ENCODE measurements at places on chromosomes 12 and 14.
A peak's percentile ranks its signal among the peaks of the same experiment; 100 is the strongest.

DNA sequence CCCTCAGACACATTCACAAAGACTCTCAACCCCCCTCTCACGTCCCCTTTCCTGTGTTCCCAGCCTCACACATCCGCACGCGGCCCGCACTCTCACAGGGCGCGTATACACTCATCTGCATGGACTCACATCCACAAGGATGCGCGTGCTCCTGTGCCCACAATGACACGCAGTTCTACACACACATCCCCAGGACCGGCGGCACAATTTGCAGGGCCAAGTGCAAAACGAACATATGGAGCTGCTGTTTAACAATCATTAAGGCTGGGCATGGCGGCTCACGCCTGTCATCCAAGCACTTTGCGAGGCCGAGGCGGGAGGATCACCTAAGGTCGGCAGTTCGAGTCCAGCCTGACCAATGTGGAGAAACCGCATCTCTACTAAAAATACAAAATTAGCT, 36.4 kb upstream of the EML1 start:
- DNase-seq = no peak

DNA sequence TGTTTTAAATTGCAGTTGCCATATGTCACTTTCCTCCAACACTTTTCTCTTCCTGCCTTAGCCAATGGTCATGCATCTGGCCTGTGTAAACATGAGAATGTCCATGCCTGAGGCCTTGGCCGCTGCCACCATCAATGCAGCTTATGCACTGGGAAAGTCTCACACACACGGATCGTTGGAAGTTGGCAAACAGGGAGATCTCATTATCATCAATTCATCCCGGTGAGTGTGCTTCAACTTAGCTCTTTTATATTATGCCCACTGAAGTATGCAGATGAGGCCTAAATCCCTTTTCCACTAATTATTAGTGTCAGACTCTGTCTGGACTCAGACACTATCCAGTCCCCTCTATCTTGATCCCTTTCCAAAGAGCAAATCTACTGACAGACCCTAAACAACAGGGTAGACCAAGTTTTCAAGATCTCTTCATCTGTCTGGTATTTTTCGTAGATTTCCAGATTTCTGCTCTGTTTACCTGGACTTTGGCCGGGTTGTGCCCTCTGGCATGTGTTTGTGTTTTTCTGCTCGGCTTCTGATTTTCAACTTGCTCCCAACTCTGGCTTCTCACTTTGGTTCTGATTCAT, 23.2 kb downstream of the AMDHD1 start:
- DNase-seq = peak; percentile 78

DNA sequence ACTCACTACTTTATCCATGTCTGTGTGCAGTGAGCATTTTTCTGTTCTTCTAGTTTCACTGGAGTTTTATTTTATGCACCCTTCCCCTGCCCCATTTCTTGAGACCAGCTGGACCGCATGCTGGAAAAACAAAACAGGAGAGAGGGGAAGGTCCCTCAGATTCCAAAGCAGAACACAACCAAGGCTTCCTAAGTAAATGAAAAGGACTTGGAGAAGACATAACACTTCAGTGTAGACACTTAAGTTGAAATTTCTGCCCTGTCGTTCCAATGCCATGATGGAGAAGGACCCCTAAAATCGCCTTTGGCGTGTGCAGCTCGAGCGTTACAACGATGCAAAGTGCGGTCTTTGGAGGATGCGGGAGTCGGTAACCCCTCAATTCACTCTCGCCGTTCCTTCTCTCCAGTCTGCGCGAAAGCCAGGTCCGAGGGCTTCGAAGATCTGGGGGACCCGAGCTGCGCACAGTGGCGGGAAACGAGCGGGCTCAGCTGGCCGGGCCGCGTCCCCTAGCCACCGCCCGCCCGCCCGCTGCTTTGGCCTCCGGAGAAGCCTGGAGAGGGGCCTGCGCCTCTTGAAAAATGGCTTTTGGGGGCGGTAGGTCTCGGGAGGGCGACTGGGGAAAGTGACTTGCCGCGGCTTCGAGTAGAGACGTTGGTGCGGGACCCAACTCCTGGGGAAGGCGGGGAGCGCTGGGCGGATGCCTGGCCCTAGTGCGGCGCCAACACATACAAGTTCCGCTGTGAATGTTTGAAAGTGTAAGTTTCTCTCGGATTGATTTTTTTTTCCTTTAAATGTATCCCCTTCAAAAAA, 11.2 kb upstream of the HOXC13 start:
- DNase-seq = no peak

DNA sequence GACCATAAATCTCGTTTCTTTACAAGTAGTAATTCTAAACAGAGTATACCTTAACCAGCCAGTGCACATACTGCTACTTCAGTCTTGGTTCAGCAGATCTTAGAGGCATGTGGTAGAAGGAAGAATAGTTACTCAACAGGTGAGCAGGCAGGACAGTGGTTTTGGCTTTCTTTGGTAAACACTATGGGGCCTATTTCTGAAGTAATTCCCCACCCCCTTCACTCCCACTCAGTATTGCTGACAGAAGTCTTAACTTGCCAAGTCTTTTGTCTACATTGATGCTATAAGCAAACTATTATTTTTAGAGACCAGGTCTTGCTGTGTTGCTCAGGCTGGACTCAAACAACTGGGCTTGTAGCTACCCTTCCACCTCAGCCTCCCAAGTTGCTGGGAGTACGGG, 68.5 kb downstream of the FBXO34 start:
- DNase-seq = no peak

DNA sequence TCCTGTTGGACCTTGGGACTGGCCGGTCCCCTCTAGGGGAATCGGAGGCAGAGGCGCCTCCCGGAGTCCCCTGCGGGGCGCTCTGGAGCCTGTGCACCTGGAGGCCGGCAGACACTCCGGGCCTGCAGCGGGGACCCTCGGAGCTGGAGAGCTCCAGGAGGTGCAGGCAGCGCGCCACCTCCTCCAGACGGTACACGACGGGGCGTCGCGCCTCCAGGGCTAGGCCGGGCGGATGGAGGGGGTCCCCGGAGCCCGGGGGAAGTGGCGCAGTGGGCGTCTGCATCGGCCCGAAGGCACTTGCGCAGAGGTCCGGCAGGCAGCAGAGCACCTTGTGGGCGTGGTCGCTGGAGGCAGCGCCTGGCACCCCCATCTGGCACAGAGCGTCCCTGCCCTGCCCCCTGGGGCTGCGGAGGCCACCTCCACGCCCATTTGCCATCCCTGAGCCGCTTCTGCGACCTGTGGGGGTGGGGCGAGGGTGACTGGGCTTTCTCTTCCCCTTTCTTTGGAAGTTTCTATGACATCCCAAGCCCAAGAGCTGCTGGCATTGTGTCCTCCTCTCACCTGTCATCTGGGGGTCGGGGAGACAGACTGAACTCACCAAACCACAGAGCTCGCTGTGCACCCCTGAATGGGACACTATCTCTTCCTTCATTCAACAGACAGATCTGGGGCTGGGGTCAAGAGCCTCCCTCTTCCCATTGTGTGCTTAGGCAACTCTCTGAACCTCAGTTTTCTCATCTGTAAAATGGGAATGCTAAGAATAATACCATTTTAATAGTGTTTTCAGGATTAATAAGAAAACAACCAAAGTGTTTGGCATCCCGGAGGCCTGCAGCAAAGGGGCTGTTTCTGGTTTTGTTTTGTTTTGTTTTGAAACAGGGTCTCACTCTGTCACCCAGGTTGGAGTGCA, 37.5 kb upstream of the CORO1C start:
- peak; percentile 68 for DNase-seq

DNA sequence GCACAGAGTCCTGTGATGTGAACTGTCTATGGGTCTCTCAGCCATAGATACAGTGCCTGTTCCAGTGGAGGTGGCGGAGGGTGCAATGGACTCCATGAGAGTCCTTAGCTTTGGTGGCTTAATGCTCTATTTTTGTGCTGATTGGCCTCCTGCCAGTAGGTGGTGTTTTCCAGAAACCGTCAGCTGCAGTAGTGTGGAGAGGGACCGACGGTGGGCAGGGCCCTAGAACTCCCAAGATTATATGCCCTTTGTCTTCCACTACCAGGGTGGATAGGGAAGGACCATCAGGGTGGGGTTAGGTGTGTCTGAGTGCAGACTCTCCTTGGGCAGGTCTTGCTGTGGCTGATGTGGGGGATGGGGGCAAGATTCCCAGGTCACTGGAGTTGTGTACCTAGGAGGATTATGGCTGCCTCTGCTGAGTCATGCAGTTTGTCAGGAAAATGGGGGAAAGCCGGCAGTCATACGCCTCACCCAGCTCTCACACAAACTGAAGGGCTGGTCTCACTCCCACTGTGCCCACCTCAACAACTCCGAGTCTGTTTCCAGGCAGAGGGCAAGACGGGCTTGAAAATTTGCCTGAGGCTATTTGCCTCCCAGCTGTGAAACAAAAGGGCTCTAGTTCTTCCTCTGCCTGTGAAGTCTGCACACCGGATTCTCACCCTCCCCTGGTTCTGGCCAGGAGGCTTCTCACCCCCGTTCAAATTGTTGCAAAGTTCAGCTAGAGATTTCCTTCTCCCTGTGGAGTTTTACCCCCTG, 24.9 kb upstream of the ZDHHC17 start:
- no peak for DNase-seq

- no peak for DNase-seq
Measured at GRCh38 chr14:64717870-64718269, 13.6 kb downstream of the PLEKHG3 start.

- no peak for DNase-seq
Measured at GRCh38 chr14:102688290-102688689, 89.0 kb upstream of the TRAF3 start.

GRCh38 chr12:98635657-98636323, 8.8 kb downstream of the IKBIP start:
- no peak for DNase-seq

- peak; percentile 53 for DNase-seq
Measured at GRCh38 chr12:51960890-51961289, 9.4 kb downstream of the ACVR1B start.

DNA sequence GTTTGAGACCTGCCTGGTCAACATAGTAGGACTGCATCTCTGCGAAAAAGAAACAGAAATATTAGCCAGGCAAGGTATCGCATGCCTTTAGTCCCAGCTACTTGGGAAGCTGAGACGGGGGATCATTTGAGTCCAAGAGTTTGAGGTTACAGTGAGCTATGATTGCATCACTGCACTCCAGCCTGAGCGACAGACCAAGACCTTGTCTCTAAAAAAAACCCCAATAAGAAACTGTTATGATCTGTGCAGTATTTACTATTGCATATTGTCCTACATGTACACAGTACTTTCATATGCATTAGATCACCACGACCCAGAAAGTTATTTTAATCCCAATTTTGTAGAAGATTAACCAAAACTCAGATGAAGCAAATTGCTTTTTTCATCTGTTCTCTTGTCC, 187.5 kb downstream of the PCNX1 start:
- no peak for DNase-seq

GRCh38 chr14:104752423-104752734, 568 bp upstream of the SIVA1 start:
- no peak for DNase-seq

DNA sequence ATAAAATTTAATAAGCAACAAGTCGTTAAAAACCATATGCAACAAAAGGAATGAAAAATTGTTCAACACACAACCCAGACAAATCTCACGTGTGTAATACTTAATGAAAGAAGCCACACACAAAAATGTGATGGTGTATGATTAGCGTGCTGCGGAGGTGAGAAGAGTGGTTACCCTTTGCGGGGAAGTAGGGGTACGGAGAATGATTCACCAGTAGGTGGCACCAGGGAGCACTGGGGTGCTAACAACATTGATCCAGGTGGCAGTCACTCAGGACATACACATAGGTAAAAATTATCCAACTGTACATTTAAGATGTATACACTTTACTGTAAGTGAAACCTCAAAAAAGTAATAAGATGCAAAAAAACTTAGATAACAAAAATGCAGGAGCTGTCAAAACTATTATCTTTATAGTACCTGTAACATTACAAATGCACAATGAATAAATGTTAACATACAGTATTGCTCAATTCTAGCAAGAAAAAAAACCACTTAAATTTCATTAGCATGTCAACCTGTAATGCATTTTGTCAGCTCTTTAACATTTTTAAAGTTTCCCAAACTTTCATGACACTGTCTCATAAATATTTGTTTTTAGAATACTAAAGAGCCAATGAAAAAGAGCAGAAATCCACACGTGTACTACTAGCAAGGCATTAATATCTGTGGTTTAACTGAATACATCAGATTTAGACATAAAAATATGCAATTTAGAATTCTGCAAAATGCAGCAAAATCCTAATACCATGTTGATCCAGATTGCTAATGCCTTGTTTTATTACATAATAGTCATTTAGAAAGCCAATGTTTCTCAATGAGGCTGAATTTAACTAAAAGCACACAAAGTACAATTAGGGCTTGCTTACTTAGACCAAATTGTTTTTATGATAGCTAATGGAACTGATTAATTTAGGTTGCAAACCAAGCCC, 46.7 kb downstream of the TMCC3 start:
- peak; percentile 54 for DNase-seq

GRCh38 chr14:69525896-69526295, 41.4 kb downstream of the PLEKHD1 start:
- no peak for DNase-seq

- no peak for DNase-seq
Measured at GRCh38 chr14:78417532-78417931, 247.4 kb downstream of the NRXN3 start.

DNA sequence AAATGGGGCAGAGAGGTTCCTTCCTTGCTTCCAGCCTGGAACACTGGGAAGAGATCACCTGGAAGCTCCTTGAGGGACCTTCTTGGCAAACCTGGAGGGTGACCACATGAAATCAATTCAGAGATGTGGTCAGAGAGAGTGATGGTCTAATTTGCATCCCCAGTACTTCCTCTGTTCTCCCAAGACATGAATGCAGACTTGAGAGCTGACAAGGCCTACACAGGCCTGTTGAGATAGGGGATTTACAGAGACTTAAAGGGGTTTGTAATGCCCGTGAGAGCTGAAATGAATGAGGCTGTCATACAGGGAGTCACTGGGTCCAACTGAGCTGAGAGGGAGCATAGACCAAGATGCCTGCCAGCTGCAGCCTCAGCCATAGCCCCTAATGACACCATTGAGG, 45.1 kb downstream of the TMX1 start:
- DNase-seq = no peak

- no peak for DNase-seq
Measured at GRCh38 chr14:52266782-52267181, 716 bp upstream of the PTGDR start.

DNA sequence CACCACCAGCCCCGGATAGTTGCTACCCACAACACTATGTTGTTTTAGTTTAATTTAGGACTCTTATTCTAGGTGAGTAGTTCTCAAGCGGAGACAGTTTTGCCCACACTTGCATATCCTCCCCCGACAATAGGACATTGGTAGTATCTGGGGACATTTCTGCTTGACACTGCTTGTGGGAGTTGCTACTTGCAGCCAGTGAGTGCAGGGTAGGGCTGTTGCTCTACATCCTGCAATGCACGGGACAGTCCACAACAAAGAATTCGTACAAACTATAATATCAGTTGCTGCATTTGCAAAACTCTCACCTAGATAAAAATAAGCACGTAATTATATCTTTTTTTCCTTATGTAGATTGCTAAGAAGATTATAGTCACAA, 111.8 kb upstream of the DNM1L start:
- DNase-seq = no peak

- DNase-seq = no peak
Measured at GRCh38 chr12:99110868-99111267, 465.8 kb downstream of the APAF1 start.
